ENCODE measurements at places on chromosomes 4 and X.

DNA sequence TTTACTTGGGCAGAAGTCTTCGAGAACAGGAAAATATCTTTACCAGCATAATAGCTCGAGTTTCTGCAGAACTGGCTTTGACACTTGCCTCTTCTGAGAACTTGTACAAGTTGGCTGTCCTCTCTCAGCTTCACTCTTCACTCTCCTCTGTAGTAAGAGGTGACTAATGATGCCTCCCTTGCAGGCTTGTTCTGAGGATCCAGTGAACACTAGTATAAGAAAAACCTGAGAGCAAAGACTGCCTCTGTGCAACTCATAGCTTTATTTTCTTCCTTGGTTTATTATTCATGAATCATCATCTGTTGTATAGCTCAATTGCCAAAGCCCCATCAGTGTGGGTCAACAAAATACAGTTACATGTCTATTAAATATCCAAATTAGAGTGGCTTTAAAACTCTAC, 266.7 kb upstream of the CLNK start:
- no peaks in the 10 kb centered on the region for H3K4me1 ChIP-seq
- no peak for DNase-seq
- H3K4me3 ChIP-seq = no peak overlapping the region
- H3K27ac ChIP-seq = no peak overlapping the region
- H3K27me3 ChIP-seq = no peaks in the 10 kb centered on the region

GRCh38 chrX:110409925-110410324, 51.3 kb downstream of the RTL9 start:
- no peak overlapping the region for H3K4me3 ChIP-seq
- peaks cover 8% of the 10 kb centered on the region for H3K4me1 ChIP-seq
- no peak overlapping the region for H3K27ac ChIP-seq
- no peaks in the 10 kb centered on the region for H3K27me3 ChIP-seq
- DNase-seq = no peak
- H3K36me3 ChIP-seq = no peaks in the 10 kb centered on the region

GRCh38 chrX:44989995-44990770, 117.2 kb downstream of the KDM6A start:
- no peak for DNase-seq
- H3K36me3 ChIP-seq = no peaks in the 10 kb centered on the region
- no peak overlapping the region for H3K27ac ChIP-seq
- H3K27me3 ChIP-seq = no peaks in the 10 kb centered on the region

GRCh38 chrX:155048977-155049619, 21.8 kb downstream of the CMC4 start:
- no peak overlapping the region for H3K27ac ChIP-seq
- no peaks in the 10 kb centered on the region for H3K36me3 ChIP-seq
- H3K27me3 ChIP-seq = no peaks in the 10 kb centered on the region
- H3K4me3 ChIP-seq = no peak overlapping the region

GRCh38 chrX:71533516-71533850, 579 bp downstream of the OGT start:
- peak overlapping the region; percentile 85 for H3K27ac ChIP-seq
- H3K27me3 ChIP-seq = no peaks in the 10 kb centered on the region
- H3K4me1 ChIP-seq = no peaks in the 10 kb centered on the region
- DNase-seq = no peak
- peaks cover 5% of the 10 kb centered on the region for H3K36me3 ChIP-seq
- peak overlapping the region; percentile 61 for H3K4me3 ChIP-seq

- no peaks in the 10 kb centered on the region for H3K36me3 ChIP-seq
- peak overlapping the region; percentile 97 for H3K27ac ChIP-seq
- peak; percentile 72 for DNase-seq
- no peaks in the 10 kb centered on the region for H3K27me3 ChIP-seq
- H3K4me3 ChIP-seq = peak overlapping the region; percentile 58
- H3K4me1 ChIP-seq = peaks cover 28% of the 10 kb centered on the region
Observed at GRCh38 chr4:147732518-147733235, 789 bp downstream of the ARHGAP10 start.

DNA sequence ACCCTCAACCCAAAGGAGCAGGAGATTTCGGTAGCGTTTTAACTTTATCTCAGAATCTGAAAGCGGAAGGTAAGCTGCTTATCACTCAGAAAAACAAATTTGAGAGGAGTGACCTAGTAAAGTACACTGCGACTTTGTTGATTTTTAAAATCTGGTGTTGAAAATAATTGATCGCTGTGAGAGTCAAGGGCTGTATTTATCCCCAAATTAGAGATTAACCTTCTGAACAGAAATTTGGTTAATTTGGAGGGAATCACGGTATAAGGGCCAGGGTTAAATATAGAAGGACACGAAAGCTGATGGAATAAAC, 212 bp downstream of the CLCN4 start:
- H3K4me1 ChIP-seq = no peaks in the 10 kb centered on the region
- DNase-seq = no peak
- H3K36me3 ChIP-seq = no peaks in the 10 kb centered on the region
- no peak overlapping the region for H3K4me3 ChIP-seq
- H3K27ac ChIP-seq = no peak overlapping the region

GRCh38 chr4:73070074-73070390, 516 bp upstream of the COX18 start:
- peak overlapping the region; percentile 78 for H3K4me3 ChIP-seq
- H3K27ac ChIP-seq = peak overlapping the region; percentile 92
- peaks cover 14% of the 10 kb centered on the region for H3K4me1 ChIP-seq
- no peaks in the 10 kb centered on the region for H3K27me3 ChIP-seq
- no peak for DNase-seq
- no peaks in the 10 kb centered on the region for H3K36me3 ChIP-seq

DNA sequence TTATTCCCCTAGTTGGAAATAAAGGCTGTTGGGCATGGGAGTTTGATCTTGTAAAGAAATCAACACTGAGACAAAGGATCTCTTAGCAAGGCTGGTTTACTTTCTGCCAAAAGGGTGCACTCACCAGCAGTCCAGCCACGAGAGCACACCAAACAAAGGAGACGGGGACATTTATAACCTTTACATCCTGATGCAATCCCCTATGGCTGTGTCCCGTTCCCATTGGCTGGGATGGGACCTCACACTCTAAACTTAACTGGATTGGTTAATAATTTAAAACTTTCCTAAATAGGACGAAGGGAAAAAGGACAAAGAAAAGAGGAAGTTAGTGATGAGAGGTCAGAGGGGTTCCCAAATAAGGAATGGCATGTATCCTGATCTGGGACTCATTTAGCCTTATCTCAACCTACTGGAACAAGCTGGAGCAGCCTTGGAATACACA, 17.9 kb downstream of the METAP1 start:
- H3K27me3 ChIP-seq = no peaks in the 10 kb centered on the region
- no peak for DNase-seq
- no peaks in the 10 kb centered on the region for H3K4me1 ChIP-seq
- peak overlapping the region; percentile 69 for H3K27ac ChIP-seq
- no peak overlapping the region for H3K4me3 ChIP-seq
